ENCODE measurements at places on chromosomes 5 and 9.

DNA sequence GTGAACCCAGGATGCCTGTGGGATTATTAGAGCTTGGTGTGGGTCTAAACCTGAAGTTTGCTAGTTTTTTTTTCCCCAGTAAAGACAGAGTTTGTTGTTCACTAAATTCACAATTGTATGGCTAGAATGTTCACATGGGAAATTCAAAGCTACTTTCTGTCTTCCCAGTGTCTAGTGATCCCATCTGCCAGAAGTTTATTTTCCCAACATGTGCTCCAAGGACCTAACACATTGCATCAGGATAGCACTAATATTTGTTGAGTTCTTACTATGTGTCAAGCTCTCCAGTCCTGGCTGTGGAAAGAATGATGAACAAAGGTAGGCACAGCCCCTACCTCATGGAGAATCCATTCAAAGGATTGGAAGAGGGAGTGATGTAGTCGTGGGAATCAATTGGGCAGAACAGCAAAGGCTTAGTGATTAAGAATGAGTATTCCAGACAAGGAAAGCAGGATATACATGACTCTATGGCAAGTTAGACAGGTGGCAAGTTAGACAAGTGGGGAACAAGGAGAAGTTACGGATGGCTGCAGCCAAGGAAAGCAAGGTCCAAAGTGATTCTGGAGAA, 521.5 kb upstream of the WWC1 start:
- no peak for DNase-seq

- DNase-seq, result no peak
Measured at GRCh38 chr5:158486566-158486965, 613.1 kb downstream of the EBF1 start.

GRCh38 chr5:136891175-136891972, 526.0 kb upstream of the TRPC7 start:
- DNase-seq, result no peak

DNA sequence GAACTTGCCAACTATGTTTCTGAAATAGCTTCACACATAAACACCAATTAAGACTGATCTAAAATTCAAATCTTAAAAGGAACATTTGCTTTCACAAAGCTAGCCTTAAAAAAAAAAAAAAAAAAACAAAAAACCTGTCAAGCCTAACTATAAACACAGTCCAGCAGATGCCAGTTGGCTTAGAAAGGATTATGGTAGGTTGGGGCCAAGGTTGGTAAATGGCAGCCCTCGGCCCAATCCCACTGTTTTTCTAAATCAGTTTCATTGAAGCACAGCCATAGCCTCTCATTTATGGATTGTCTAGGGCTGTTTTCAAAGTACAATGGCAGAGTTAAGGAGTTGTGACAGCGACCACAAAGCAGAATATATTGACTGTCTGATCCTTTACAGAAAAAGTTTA, 75.7 kb upstream of the FRRS1L start:
- DNase-seq, result no peak

DNA sequence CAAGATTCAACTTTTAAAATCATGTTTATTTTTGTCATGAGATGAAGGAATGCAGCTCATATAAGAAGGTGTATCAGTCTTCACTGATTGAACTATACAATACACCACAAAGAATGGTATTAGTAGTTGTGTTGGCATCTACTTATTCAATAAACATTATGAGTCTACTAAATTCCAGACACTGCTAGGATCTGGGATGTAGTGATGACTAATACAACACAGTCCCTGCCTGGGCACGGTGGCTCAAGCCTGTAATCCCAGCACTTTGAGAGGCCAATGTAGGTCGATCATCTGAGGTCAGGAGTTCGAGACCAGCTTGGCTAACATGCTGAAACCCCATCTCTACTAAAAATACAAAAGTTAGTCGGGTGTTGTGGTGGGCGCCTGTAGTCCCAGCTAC, 171.4 kb upstream of the NFIB start:
- DNase-seq, result no peak

GRCh38 chr9:113219186-113219936, 1.7 kb downstream of the FKBP15 start:
- DNase-seq, result no peak

DNA sequence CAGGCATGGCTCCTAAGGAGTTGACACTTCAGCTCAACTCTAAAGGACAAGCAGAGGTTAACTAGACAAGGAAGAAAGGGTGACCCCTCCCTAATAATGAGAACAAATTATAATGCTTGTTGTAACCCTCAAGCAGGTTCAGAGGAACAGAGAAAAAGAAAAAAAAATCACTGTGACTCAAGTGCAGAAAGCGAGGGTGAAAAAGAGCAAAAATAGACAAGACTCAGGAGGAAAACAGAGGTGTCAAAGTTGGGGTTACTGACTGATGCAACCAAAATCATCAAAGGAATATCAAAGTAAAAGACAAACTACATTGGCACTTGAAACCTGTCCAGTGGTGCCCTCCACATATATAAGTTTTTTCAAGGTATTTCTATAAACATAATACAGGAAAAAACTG, 28.4 kb downstream of the FBXW11 start:
- no peak for DNase-seq

DNA sequence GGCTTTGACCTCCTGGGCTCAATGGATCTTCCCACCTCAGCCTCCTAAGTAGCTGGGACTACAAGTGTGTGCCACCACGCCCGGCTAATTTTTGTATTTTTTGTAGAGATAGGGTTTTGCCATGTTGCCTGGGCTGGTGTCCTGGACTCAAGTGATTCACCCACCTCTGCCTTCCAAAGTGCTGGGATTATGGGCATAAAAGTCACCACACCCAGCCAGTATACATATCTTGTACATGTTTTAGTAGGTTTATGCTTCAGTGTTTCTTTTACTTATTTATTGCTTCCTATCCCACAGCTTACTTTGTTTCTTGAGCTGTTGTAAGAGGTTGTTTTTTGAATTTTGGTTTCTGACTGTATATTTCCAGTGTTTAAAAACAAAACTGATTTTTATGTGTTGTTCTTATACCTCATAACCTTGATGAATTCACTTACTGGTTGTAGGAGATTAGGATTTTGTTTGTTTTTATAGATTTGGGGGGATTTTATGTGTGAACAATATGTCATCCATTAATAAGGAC, 12.9 kb downstream of the FBXW5 start:
- DNase-seq, result no peak

DNA sequence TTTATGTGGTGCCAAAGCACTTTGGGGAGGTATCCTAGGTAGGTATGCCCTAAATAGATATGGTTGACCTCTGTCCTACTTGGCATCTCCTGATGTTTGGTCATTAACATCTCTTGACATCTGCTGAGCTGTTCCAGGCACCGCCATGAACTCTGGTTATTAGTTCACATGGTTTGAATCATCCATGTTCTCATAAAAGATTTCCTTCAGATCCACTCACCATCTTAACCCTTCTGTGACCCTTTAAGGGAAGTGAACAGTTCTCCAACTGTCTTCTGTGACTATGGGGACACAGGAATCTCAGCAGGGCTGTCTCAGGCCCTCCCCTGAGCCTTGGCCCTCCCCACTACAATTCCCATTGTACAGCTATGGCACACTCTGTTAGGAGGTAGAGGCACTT, 167.7 kb downstream of the CDH6 start:
- DNase-seq, result no peak

- DNase-seq, result peak; percentile 85
Measured at GRCh38 chr5:83306572-83307241, 164.8 kb upstream of the VCAN start.

- no peak for DNase-seq
Measured at GRCh38 chr9:134378901-134379338, 52.7 kb downstream of the RXRA start.

DNA sequence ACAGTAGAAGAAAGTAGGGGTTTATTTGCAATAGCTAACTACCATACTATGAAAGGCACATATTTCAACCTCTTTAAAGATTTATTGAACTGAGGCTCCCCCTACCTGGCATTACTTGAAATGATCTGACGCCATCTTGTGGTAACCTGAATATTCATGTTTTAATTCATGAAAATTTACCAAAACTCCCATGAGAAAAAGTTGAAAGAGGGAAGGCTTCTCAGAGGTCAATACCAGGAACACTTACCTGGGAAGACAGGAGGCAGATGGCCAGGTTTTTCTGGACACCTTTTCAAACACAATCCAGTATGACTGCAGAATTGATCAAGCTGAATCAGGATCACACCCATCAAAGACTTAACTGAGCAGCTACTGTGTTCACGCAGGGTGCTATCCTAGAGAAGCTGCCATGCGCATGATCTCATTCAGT, 9.4 kb downstream of the PRELID2 start:
- no peak for DNase-seq

DNA sequence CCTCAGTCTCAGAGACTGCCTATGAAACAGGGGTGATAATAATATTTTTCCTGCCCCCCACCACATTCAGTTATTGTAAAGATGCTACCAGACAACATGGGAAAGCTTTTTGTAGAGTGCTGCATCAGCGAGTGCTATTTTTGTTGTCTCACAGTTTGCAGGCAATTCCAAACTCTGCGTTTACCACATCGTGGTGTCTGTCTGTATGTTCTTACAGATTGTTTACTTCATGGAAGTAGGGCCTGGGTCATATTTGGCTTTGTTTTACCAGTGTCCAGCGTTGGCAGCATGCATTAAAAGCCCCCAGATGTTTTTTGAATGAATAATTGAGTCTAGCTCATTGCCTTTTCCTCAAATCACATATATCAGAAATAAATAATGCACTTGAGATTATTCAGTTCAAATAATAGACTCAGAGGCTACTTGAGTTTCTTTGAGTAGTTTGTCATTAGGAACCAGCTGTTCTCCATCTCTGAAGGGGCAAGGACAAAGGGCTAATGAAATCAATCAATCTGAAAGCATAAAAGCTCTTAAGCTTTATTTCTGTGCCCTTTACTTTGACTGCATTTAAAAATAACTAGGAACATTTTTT, 243.7 kb downstream of the CWC27 start:
- DNase-seq, result no peak

DNA sequence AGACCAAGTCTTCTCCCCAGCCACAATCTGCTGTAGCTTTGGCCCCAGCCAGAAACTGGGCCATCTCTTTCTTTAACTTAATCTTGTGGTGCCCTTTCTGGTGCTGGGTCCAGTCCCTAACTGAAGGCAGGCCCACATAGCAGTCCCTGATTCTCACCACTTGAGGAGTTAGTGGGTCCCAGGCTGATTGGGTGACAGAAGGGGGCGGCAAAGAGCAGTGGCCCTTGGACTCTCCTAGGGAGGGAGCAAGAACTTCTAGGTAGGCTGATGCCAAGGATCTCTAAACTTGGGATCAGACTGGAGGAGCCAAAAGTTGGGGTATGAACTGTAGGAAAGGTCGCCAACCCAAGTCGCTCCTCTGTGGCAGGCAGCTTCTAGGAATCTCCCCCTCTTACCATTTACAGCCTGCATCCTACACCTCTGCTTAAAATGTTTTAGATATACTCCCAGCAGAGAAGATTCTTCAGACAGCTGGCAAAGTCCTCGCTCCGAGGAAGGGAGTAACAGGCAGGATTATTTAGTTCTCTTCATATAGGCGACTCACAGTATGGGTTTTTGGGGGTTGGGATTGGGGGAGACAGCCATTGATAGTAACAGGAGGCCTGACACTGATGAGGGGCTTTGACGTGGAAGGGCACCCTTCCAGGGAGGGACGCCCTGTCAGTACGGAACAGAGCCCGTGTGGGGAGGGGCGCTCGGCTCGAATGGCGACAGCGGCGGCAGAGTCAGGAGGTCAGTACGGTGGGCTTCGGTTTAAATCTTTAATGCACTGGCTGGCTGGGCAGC, 2.0 kb upstream of the CCL27 start:
- DNase-seq, result peak; percentile 87

GRCh38 chr9:81604306-81605169, 84.8 kb downstream of the TLE1 start:
- DNase-seq, result no peak

DNA sequence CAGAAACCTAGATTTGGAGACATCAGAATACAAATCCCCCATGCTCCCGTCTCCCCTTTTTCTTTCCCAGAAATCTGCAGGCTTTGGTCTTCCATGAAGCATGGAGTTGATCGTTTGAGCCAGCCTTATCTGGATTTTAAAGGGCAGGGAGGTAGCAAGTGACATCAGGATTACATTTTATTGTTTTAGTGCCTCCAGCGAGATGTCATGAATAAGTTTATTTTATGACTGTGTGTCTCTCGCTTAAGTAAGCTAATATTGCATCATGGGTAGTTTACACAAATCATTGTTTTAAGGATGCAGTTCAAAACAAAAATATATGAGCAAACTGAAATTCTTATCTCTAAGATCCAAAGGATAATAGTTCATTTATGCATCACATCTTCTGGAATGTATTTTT, 50.7 kb upstream of the TNFSF8 start:
- no peak for DNase-seq

GRCh38 chr5:32932241-32932935, 221.3 kb downstream of the NPR3 start:
- DNase-seq, result no peak

GRCh38 chr5:140182803-140183367, 7.9 kb downstream of the CYSTM1 start:
- no peak for DNase-seq

GRCh38 chr5:149024477-149024876, 38.4 kb downstream of the SH3TC2 start:
- DNase-seq, result no peak

- no peak for DNase-seq
Measured at GRCh38 chr9:137619240-137620047, 639 bp downstream of the EHMT1 start.

DNA sequence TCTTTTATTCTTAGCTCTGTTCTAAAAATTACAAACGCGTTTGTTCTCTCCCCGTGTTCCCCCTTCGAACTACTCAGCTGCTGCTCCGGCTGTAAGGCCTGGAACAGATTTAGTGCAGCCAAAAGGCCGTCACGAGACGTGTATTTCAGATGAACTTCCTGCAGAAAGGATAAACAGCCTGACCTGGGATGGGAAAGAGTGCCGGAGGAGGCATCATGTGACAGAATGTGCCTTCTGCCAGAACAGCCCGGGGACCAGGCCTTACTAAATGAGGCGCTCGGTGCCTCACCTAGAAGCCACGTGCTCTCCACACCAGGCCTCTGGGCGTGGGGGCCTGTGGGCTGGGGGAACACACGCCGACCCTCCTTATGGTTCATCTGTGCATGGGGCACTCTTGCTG, 94.7 kb downstream of the PPARGC1B start:
- DNase-seq, result no peak

- no peak for DNase-seq
Measured at GRCh38 chr5:110109667-110110066, 419.9 kb downstream of the MAN2A1 start.

DNA sequence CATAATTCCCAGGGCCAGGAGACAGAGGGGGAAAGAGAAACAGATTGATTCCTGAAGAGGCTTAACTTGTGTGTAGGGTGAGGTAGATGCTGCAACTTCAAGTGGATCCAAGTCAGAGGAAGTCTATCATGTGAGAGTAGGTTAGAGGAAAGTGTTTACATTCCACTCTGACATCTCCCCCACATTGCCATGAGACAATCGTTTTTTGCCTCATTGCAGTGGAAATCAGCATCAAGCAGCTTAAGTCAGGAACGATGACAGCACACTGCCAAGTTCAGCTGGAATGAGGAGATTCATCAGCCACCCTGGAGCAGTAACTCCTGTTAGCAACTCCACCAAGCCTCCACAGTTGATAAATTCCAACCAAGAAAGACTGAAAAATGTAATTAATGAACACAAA, 689.7 kb upstream of the MEF2C start:
- DNase-seq, result no peak

Measured in right atrium auricular region (tissue), 2 donors.